ENCODE measurements at places on chromosomes 6 and 20. TPM values are rescaled to one million over a fixed set of nuclear protein-coding genes. Genes with fewer than 3 reads are reported as not detected.

CENPQ gene
- 13.9 TPM for total RNA-seq

SYCP2L gene
- 0.37 TPM for total RNA-seq

NOX3 gene
- total RNA-seq: not detected

BANF2 gene
- total RNA-seq: not detected

MUC21 gene
- total RNA-seq: not detected

LRRN4 gene
- not detected for total RNA-seq

RPRD1B gene
- 37.0 TPM for total RNA-seq

GRCh38 chr6:89299466-89299850 is 15.6 kb downstream of the GABRR2 start:
- DNase-seq: no peak

DNA sequence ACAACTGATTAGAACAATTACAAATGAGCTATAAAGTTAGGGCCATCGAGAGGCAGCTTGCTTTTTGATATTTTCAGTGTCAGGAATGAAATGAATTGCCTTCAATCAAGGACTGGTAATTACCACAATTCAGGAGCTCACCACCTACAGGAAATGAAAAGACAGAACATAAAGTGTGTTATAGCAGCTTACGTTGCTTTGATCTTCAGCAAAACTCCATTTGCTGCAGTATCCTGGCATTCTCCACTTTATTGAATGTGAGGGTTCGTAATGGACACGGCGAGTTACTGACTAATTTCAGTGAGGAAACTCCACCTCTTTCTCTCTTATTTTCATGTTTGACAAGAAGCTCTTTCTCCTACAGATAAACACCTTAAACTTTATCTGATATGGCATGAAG is 440.0 kb upstream of the HSF2 start:
- no peak for DNase-seq

GRCh38 chr6:30893666-30894065 is 9.3 kb downstream of the DDR1 start:
- no peak for DNase-seq

- no peak for DNase-seq
These were observed 27.0 kb downstream of the SOD2 start for GRCh38 chr6:159665868-159666635.

GRCh38 chr6:108193131-108193530 is 27.3 kb downstream of the NR2E1 start:
- no peak for DNase-seq

DNA sequence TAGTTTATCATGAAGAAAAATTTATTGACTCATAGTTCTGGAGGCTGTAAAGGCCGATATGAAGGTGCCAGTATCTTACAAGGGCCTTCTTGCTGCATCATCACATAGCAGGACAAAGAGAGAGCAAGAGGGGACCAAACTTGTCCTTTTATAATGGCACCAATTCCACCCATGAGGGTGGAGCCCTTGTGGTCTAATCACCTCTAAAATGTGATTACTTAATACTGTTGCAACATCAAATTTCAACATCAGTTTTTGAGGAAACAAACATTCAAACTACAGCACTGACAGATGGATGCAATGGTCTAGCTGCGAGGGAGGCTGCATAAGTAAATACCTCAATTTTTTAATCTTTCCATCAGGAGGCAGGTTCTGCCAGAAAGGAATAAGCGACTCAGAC is 76.7 kb upstream of the LAMA2 start:
- DNase-seq: no peak

GRCh38 chr6:167125410-167125809 is 2.5 kb downstream of the CCR6 start:
- no peak for DNase-seq
